AG20443 (cell line): ENCODE measurements at places on chromosomes 16 and 17.
A peak's percentile ranks its signal among the peaks of the same experiment; 100 is the strongest.

DNA sequence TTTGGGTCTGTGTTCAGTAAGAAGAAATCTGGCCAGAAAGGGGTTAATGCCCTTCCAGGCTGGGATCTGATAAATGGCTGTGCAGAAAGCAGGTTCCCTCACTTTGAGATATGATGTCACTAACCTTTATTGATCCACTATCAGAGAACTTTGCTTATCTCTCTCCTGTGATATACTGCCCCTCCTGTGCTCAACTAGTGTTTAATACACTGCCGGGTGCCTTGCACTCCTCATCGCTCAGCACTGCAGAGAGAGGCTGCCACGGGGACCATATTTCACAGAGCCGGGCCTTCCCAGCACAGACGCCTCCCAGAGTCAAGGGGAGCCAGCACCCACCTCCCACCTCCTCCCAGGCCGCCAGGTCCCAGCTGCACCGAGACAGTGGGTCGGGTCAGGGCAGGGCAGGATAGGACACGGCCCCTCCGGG is 20.2 kb downstream of the ZFHX3 start:
- DNase-seq: no peak

DNA sequence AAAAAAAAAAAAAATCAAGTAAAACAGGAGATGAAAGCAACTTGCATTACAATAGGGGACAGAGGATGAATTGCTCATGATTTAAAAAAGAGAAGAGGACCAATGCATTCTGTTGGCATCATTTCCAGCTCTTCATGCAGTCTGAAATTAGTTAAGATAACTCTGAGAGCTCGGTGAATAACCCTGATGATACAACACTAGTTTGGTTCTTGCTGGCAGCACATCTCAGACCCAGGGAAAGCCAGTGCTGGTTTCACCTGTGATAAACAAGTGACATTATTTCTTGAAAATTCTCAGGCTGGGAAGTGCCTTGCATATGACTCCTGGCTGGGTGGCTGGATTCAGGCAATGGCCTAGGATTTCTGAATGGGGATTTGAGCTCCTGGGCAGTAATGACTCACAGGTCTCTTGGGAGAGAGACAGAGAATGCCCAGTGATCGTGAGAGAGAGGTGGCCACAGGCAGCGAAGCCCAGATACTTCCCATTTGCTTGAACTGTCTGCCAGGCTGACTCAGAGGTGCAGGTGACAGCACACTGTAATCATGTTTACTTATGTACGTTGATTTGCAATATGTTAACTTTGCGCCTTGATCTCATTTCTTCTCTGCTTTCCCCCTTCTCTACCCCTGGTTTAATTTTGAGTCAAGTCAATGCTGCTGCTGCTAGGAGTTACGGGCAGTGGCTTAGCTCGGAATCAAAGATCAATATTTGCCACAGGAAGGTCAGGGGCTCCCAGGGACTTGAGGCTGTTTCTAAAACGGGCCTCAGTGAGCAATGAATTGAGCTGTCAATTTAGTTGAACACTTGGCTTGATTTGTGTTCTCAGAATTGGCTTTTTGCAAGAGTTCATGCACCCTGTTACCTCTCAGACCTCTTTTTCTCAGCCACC is 27.1 kb downstream of the ARSG start:
- peak; percentile 58 for DNase-seq

DNA sequence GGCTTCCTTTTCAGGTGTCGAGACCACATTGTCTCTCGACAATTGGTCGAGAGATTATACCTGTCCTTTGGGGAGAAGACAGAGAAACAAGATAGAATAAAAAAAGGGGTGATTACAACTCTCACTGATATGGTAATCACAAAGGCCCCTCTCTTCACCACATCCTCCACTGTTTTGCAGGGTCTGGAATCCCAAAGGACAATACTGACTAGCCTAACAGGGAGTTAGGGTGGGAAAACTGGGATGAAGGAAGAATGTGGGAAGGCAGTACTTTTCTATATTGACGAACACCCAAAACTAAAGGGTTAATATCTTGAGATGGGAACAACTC is 6.1 kb downstream of the ABCA5 start:
- DNase-seq: no peak

GRCh38 chr17:12136243-12136642 is 115.6 kb downstream of the MAP2K4 start:
- no peak for DNase-seq

- DNase-seq: peak; percentile 83
These were observed 30.1 kb downstream of the GNGT2 start for GRCh38 chr17:49180303-49180702.

GRCh38 chr16:1712791-1713261 is 6.8 kb downstream of the MAPK8IP3 start:
- DNase-seq: peak; percentile 33

GRCh38 chr16:65116216-65116615 is 5.6 kb downstream of the CDH11 start:
- no peak for DNase-seq

- peak; percentile 68 for DNase-seq
These were observed 18.7 kb upstream of the RFFL start for GRCh38 chr17:35082073-35082657.

GRCh38 chr17:10041287-10041612 is 136.2 kb upstream of the RCVRN start:
- no peak for DNase-seq

- no peak for DNase-seq
These were observed 111.7 kb downstream of the ABCA8 start for GRCh38 chr17:68843522-68843921.

- peak; percentile 14 for DNase-seq
These were observed 1108.0 kb downstream of the CDH11 start for GRCh38 chr16:64013856-64014255.
